Activated T-cell treated with anti-CD3 and anti-CD28 coated beads, Interleukin-2, amount 50 U/mL, for 4 hours (primary cell): ENCODE measurements at places on chromosomes 4 and X.

DNA sequence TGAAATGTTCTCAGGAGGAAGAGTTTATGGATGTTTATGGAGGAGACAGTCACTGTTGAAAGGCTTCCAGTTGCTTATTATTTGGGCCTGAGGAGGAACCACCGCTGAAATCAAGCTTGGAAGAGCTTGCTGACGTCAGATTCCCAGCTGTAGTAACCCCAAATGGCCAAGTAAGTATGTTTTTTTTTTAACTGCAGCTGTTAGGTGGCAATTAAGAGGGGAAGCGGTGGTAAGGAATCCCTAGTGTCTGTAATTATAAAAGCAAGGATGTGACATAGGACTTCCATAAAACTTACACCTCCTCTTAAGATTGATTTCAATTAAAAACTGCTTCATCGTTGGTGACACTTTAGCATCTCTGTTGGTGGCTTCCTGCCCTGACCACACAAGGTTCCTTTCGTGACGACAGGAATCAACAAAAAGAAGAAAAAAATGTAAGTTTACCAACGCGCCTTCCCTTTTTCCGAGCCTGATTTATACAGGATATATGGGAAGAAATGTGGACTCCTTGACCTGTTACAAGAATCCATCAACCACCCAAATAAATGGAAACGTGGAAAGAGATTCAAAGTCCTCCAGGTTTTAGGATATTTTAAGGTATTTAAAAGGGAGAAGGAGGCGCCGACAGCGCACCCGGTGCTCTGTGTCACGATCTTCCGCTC lies 884 bp downstream of the RELL1 start:
- DNase-seq = peak; percentile 12

DNA sequence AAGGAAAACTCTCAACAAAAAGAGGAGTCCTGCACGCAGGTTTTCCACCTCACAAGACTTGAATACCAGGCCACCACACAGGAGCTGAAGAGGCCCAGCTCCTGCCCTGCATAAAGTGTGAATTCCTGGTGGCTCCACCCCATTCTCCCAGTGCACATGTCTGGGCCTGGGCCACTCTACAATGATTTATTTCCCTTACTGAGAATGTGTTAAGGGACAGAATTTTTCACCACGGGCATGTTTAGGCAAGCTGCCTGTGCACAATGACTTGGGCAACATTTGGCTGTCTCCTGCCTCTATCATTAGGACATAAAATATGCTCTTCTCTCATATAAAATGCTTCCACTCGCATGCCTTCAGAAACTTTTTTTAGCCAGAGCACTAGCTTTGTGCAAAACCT lies 197.1 kb downstream of the SLC7A11 start:
- no peak for DNase-seq

GRCh38 chrX:23436875-23437274 lies 102.2 kb downstream of the PTCHD1 start:
- DNase-seq = no peak

DNA sequence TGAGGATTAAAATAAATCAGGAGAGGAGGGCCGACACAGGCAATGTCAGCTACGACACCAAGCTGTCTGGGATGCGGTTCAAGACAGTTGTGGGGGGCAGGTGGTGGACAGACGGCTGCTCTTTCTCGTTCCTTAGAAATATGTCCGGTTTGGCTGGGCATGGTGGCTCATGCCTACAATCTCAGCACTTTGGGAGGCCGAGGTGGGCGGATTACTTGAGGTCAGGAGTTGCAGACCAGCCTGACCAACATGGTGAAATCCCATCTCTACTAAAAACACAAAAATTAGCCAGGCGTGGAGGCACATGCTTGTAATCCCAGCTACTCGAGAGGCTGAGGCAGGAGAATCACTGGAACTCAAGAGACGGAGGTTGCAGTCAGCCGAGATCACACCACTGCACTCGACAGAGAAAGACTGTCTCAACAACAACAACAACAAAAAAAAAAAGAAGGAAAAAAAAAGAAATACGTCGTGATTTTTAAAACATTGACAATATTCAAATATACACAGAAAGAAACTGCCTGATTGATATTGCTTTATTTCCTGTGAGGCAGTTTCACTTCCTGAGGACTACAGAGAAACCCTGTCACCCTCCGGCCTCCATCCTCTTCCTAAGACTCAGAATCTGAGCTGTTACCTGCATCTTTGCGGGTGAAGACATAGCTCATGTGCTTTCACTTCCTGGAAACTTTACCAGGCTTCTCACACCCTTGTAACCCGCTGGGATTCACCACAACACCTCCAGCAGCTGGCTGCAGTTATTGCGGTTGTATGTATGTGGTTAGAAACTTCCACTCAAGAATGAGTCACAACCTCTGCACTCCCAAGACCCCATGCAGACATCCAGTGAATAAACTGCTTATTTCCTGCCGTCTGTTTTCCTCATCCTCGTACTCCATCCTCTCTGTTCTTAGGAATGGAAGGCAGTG lies 63.8 kb upstream of the STS start:
- DNase-seq = peak; percentile 57

- no peak for DNase-seq
Observed at GRCh38 chr4:124432500-124432899, 280.0 kb downstream of the ANKRD50 start.
